ENCODE measurements at places on chromosomes 2 and 18. TPM values are rescaled to one million over a fixed set of nuclear protein-coding genes. Genes with fewer than 3 reads are reported as not detected.

MAB21L4 gene
- 4.6 TPM for polyA plus RNA-seq

TMEM200C gene
- polyA plus RNA-seq: 3.2 TPM

GRCh38 chr2:168649105-168649504 lies 153.3 kb upstream of the NOSTRIN start:
- DNase-seq: no peak

DNA sequence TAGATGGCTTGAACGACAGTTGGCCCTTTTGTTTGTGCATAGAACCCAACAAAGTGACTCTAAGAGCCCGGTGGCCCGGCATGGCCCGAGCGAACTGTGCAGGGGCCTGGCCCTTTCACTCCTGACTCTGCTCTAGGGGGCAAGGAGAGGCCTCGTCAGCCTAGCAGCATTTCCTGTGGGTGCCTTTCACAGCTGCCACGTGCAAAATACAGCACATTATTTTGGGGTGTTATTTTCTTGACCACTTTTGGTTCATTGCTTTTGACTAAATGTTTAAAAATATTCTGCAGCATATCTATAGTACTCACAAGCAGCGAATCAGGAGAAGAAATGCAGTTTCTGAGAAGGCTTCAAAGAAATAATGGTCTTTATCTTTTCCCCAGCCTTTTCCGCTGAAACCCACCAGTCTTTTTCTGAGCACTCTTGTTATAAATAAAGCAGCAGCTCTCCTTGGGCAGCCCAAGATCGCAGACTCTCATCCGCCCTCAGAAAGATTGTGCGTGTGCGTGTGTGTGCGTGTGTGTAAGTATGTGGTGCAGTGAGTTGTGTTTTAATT lies 31.3 kb downstream of the DGKD start:
- no peak for DNase-seq

- DNase-seq: peak; percentile 21
Measured at GRCh38 chr2:199704358-199705238, 146.4 kb downstream of the FTCDNL1 start.

- DNase-seq: no peak
Measured at GRCh38 chr2:72803151-72803550, 22.7 kb downstream of the EXOC6B start.

GRCh38 chr2:23547725-23548124 lies 162.7 kb downstream of the KLHL29 start:
- no peak for DNase-seq
